ENCODE measurements at places on chromosomes 2 and 18.

- DNase-seq: no peak
Observed at GRCh38 chr18:3304832-3305231, 42.9 kb downstream of the MYL12B start.

- no peak for DNase-seq
Observed at GRCh38 chr2:63425079-63425416, 163.2 kb downstream of the WDPCP start.

DNA sequence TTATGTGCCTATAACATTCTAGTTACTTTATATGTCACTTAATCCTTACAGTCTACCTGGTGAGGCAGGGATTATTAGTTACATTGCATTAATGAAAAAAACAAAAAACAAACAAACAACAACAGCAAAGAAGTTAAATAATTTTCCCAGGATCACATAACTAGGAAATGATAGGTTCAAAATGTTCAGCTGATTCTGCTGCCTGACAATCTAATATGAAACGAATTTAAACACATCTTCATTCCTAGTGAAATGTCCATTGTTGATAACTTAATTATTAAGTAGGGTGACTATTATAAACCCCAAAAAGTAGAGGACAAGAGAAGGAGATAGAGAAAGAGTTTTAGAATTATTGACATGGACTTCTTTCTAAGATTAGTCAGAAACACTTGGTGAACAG lies 22.6 kb downstream of the HOXD1 start:
- DNase-seq: no peak

DNA sequence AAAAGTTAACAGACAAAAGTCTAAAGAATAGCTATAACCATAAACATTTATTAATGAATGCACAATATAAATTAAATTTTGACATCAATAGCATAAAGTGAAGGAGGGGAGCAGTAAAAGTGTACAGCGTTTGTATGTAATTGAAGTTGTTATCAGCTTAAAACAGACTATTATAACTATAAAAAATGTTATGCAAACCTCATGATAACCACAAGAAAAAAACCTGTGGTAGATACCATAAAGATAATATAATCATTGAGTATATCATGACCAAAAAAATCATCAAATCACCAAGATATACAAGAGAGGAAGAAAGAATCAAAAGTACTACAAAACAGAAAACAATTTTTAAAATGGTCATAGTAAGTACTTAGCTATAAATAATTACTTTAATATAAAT lies 122.1 kb upstream of the ID2 start:
- DNase-seq: no peak

DNA sequence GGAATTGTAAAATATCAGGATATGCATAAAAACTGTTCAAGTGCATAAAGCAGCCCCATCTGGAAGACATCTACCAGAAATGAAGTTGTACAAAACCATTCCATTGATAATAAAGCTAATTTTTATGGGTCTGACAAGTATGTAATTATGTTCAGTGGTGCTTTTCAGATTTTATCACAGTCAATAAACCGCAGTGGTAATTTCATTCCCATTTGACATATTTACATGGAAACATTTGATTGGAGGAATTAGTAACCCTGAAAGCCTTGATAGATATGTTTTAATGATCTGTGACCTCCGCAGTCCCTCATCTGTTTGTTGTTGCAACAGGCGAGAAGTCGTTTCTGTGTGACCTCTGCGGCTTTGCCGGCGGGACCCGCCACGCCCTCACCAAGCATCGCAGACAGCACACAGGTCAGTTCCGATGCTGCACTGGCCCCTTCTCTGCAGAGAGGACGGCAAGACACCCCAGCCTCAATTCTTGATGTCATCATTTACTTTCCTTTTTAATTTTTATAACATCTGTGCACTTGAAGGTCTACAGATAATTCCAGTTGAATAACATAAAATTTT lies 283.1 kb downstream of the ZNF407 start:
- DNase-seq: no peak

- no peak for DNase-seq
Observed at GRCh38 chr2:226575928-226576327, 223.7 kb downstream of the IRS1 start.

GRCh38 chr2:230942920-230943896 lies 18.2 kb upstream of the GPR55 start:
- no peak for DNase-seq

DNA sequence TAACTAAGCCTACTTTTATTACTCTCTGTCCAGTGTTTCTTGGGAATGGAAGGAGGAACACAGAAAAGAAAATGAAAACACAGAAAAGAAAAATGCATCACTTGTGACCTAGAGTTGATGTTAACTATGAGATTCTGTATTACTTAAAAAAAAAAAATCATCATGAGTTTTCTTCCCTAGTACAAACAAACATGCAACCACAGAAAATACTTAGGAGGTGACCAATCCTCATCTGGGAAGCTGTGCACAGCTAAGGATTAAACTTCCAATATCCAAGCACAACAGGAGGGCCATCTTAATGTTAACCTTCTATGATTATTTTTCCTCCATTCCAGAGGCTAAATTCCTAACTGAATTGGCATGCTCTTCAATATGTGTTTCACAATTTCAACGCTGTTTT lies 1140.4 kb downstream of the LRP1B start:
- no peak for DNase-seq

- peak; percentile 86 for DNase-seq
Observed at GRCh38 chr2:236932831-236933361, 152.8 kb upstream of the COPS8 start.

DNA sequence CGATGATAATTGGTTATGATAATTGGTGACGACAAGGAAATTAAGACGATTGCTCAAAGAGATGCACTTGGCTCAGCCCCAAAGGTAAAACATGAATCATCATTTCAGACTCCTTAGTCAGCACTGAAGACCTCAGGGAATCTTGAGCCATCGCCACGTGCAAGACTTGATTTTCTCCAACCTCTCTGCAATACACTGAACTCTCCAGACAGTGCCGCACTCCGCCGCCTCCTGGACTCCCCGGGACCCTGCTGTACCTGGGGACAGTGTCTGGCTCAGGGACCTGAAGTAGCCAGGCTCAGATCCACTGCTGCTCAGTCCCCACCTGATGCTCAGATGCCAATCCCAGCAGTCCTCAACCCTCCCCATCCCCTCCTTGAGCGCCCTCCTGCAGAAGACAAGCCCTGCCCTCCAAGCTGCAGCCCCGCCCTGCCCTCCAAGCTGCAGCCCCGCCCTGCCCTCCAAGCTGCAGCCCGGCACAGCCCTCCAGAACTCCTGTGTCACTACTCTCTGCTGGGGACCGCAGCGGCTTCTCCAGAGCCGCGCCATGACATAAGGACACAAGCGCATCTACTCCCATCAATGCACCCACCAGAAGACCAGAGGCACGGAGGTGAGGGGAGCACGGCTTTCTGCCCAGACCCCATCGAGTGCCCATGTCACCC lies 1.1 kb downstream of the TMEM18 start:
- DNase-seq: peak; percentile 71

- DNase-seq: no peak
Observed at GRCh38 chr2:212156088-212156487, 382.5 kb downstream of the ERBB4 start.

DNA sequence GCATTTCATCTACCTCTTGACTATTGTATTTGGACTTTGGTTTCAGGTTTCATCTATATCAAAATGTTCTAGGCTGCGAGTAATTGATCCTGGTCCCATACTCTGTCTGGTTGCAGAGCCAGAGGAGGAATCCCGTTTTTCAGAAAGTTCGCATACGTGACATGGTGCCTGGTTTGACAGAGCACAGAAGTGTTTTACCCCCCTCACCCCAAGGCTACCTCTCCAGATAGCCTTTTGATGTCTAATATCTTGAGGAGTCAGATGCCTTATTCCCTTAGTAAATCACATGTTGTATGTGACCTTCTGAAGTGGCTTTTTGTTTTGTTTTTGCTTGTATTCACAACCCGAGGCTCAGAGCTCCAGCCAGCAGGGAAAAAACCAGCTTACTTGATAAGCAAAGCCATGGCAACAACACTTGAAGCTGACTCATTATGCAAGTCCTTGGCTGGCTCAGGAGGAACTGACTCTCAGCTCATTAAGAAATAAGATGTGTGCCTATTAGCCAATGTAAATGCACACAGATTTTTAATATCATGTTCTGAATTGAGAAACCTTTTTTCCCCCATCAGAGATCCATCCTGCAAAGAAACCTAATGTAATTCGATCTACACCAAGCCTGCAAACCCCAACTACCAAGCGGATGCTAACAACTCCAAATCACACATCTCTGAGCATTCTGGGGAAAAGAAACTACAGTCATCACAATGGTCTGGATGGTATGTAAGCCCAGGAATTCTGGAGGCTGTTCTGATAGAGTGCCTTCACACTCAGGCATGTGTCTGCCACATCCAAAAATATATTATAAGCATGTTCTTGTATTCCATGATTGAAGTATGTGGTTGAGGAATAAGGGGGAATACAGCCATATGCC lies 41.4 kb downstream of the OXER1 start:
- DNase-seq: no peak

DNA sequence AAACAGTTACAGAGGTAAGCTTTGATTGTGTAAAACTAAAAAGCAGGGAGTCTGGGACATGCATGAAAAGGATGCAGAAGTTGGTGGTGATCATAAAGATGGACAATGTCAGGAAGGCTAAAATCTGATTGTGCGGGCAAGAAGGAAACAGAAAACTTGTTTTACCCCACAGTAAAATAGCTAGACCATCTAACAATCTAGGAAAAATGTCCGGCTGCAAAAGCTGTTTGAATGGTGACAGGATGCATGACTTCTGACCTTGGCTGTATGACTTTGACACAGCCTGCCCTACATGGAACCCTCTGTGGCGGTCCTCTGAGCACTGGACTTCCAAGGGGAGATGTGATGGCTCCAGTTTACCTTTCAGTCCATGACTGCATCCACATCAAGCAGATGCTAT lies 93.6 kb downstream of the RAPH1 start:
- DNase-seq: no peak

- DNase-seq: no peak
Observed at GRCh38 chr2:9668687-9669345, 38.0 kb upstream of the YWHAQ start.

DNA sequence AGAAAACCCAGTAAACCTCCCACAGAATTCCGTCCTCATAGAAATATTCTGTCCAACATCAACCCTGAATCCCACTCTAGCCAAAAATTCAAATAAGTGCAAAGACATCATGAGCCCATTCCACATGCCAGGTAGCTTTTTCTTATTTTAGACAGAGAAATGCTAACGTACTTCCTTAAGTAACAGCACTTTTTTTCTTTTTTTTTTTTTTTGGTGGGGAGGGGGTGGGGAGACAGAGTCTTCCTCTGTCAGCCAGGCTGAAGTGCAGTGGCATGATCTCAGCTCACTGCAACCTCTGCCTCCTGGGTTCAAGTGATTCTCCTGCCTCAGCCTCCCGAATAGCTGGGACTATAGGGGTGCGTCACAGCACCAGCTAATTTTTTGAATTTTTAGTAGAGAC lies 45.5 kb downstream of the ANKRD44 start:
- no peak for DNase-seq

DNA sequence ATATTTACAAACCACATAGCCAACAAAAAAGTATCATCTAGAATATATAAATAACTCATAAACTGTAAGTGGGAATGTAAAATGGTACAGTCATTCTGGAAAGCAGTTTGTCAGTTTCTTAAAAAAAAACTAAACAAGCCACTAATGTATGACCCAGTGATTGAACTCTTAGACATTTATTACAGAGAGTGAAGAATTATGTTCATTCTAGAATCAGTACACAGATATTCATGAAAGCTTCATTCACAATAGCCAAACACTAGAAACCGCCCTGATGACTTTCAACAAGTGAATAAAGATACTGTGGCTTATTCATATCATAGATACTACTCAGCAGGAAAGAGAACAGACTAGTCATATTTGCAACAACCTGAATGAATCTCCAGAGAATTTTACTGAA lies 1541.5 kb downstream of the LRP1B start:
- DNase-seq: no peak

DNA sequence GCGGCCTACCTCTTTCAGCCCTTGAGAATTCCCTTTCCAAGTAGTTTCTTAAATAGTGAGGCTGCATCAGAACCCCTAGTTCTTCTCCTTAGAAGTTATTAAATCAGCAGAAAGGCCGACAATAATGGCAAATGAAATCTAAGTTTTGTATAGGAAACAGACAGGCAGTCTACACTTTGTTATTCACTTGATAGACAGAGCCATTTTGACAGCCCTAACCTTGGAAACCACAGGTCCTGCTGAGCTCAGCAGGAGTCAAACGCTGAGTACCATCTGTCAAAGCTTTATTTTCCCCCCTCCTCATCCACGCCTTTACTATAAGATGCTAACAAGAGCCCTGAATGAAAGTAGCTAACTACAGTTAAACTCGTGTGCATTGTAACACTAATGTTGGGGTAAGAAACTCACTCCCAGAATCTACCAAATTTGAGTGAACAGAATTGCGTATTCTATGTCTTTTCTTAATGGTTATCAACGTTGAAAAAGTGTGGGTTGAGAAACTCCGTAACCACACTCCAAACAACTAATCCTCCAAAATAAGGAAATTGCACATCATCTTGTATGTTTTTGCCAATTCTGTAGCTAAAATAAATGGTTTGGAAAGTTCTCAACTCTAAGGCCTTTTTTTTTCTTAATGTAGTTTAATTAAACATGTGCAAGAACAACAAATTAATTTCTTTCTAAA lies 90.6 kb upstream of the EFEMP1 start:
- DNase-seq: no peak

DNA sequence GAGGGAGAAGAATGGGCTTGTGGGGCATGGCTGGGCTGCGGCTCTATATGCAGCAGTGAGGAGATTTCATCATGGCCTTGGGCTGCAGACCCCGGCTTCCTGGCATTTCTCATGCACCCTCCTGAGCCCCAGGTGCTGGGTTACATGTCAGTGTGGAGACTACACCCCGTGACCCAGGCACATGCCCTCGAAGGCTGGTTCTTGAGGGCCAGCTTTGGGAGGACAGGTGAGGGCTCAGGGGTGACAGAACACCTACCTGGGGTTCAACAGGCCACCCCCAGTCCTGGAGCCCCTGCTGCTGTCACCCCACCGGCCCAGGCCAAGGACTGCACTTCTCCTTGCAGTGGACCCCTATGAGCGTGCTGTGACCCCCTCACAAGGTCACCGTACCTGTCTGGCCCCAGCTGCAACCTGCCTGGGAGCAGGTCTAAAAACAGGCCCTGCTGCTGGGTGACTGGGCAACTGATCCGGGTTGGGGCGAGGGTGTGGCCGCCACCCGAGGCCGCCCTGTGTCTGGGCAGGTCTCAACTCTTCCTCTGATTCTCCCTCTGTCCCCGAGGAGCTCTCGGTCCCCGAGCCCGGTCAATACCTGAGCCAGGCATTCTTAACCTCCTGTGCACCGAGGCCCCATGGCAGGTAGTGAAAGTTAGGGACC lies 94.8 kb upstream of the OTOS start:
- no peak for DNase-seq

DNA sequence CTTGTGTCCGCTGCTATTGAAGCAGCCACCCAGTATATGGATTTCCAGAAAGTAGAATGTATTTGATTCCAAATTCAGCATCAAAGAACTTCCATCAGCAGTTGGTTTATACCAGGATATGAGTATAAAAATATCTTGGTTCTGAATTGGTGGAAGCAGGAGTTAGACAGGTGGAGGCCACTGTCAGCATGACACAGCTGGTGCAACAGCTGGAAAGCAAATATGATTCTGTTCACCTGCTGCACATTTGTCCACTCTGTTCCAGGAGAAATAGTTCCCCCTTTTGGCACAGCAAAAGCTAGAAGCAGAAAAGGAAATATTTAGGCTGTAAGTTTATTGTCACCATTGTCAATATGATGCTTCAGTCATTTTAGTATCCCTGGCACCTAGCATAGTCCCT lies 41.2 kb downstream of the KIAA2012 start:
- no peak for DNase-seq

GRCh38 chr2:121232626-121233265 lies 52.3 kb downstream of the TFCP2L1 start:
- DNase-seq: no peak

GRCh38 chr2:165827921-165828276 lies 33.9 kb upstream of the GALNT3 start:
- DNase-seq: no peak
